ENCODE measurements at places on chromosomes 4 and X.

DNA sequence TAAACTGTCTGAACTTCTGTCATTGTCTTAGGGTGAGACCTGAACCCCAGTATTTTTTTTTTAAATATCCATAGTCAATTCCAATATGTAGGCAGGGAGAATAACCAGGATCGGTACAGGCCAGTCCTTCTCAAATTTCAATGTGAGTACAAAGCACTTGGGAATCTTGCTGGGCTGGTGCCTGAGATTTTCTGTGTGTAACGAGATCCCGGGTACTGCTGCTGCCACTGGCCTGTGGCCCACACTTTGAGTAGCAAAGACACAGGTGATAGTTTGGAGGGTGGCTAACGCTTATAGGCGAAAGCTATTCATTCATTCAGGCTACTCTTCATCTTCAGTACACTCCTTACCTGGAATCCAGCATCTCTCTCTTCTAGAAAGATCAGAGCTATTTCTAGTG lies 923.6 kb upstream of the TENM3 start:
- DNase-seq = no peak

DNA sequence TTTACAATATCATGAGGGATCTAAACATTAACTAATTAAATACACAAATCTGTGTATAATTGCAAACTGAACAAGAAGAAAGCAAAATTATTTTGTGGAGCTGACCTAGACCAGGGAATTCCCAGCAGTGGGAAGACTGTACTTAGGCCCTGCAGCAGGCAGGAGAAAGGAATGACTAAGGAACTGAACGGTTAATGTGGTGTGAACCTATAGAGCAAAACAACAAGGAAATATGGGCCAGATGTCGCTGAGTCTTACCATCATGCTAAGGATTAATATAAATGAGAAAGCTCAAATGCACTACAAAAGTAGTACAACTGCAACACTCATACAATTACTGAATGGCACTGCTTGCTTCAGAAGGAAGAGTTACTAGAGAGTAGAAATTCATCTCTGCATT lies 120.3 kb upstream of the ATXN3L start:
- no peak for DNase-seq

- no peak for DNase-seq
These were observed 58.3 kb downstream of the TMEM144 start for GRCh38 chr4:158268553-158268952.

DNA sequence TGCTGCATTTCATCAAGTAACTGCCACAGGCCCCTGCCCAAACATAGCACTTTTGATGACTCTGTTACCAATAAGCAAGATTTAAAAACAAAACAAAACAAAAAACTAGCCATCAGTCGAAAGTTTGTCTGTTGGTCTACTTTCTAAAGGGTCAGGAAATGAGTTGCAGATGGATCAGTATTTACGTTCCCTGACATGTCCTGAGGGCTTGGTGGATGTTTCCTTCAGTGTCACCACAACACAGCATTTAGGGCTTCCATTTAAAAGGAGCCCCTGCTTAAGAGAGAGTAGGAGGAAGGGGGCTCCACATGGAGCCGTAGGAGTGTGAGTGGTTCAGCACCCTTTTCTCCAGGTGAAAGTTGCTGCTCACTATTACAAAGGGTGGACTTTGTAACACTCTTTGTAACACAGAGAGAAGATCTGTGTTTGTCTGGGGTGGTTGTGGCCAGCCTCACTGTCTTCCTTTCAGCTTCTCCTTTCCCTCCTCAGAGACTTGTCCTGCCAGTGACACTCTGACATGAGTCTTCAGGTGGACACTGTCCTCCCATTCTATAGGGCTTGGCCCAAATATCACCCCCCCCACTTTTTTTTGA lies 167.5 kb upstream of the PDE5A start:
- DNase-seq = no peak

DNA sequence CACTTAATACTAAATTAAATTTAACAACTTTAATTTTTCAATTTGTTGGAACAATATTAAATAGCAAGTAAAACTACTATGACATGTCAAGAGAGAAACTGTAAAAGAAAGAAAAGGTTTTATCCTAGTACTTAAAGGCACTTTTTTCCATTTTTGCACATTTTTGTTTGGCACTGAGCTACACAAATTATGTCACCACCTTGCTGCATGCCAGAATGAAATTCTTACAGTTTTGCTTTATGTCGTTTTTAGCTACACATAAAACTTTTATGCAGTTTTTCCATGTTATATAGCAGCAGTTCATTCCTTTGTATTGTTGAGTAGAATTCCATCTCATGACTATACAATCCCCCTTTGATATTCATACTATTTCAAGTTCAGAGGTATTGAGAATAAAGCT lies 99.1 kb upstream of the RXFP1 start:
- no peak for DNase-seq

- DNase-seq = no peak
These were observed 250.8 kb downstream of the SLC39A8 start for GRCh38 chr4:102094481-102094880.

DNA sequence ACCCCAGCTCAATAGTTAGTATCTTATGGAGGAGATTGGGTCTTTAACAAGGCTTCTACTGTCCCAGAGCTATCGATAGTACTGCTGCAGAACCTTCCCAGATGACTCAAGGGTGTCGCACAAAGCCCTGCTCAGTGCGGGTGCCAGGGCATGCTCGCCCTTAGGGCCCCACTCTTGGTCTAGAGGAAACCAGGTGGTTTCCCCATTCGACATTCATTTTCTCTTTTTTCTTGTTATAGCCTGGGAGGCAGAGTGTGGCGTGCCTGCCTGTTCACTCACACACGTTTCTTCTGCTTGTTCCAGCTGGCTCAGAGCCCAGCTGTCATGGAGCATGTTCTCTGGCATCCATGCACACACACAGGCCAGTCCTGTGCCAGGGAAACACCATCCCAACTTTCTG lies 144.5 kb downstream of the SMIM20 start:
- no peak for DNase-seq
